Fibroblast of lung (primary cell): ENCODE measurements at places on chromosomes 7 and 10. TPM values are rescaled to one million over a fixed set of nuclear protein-coding genes. Genes with fewer than 3 reads are reported as not detected.
A peak's percentile ranks its signal among the peaks of the same experiment; 100 is the strongest.

- DNase-seq, result no peak
Observed at GRCh38 chr7:109713366-109713765, 1143.7 kb downstream of the DNAJB9 start.

DNA sequence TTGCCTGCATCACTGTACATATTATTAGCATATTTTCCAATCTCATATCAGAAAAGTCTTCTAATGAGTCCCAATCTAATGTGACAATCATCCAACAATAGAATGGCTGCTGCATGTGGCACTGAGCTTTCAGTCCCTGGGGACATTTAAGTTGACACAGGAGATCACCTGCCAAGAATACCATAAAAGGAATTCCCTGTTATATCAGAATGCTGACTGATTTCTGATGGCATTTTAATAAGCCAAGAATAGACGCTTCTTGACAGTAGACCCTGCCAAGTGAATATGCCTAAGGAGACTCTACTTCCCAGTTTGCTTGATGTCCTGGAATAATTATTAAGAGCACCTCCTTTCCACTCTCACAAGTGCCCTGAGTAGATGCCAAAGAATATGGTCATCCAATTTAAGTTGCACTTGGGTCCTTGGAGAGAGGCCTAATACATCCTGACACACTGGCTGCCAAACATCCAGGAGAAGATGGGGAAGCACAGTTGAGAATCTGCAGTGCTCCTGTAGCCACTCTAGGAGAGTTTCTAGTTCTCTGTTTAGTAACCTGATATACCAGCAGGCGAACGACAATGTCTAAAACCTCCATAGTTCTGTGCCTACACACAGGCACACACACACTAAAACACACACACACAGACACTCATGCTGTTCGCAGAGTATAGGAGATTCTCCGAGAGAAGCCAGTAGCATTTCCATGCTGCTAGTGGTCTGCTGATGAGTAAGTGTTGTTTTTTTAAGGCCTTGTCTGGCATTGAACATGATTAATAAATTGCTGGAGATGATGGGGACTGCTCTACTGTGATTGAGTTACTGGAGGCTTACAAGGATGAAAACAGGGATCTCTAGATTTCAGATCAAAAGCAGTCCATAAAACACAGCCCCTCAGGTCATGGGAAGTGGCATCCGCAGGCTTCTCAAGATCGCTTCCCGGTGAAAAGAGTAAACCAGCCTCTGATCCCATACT is 369.6 kb downstream of the KCNMA1 start:
- DNase-seq, result no peak

DNA sequence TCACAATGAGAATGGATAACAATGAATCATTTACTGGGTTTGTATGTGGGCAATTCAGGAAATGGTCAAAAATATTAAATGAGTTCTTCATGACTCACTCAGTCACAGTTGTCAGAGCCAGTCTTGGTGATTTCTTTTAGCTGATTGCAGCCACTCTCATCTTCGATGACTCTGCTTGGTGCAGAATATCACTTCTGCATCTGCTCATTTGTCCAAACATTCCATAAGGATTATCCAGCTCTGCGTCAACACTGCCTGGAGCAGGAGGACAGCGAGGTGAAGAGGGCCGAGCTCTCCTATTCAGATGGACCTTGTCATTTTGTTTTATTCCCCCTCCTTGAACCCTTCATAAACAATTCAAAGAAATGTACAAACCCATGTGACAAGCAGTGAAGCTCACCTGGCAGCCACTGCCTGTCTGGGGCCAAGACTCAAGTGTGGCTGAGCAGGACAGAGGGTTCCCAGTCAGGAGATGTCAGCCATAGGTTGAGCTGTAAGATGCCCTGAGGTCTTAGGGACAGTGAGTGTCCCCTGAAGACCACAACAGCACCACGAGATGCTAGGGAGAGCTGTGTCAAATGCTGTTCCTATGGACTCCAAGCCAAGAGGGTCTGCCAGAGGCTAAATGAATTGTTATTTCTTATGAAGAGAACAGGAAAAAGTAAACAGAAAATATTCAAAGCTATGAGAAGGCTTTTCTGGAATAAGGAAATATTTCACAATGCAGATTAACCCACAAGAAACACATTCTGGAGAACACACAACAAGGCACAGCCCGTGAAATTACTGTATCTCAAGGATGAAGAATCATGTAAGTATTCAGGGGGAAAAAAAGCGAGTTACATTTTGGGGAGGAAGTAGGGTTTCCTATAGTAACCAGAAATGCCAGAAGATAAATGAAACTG is 33.1 kb upstream of the EGFR start:
- peak; percentile 59 for DNase-seq

GRCh38 chr7:124843336-124843735 is 77.7 kb upstream of the GPR37 start:
- DNase-seq, result no peak

GRCh38 chr10:72274730-72275350 is 1.1 kb downstream of the DDIT4 start:
- DNase-seq, result peak; percentile 82

GRCh38 chr10:48934672-48935501 is 4.8 kb downstream of the LRRC18 start:
- DNase-seq, result peak; percentile 6

- no peak for DNase-seq
Observed at GRCh38 chr10:94213980-94214379, 148.8 kb downstream of the NOC3L start.

DNA sequence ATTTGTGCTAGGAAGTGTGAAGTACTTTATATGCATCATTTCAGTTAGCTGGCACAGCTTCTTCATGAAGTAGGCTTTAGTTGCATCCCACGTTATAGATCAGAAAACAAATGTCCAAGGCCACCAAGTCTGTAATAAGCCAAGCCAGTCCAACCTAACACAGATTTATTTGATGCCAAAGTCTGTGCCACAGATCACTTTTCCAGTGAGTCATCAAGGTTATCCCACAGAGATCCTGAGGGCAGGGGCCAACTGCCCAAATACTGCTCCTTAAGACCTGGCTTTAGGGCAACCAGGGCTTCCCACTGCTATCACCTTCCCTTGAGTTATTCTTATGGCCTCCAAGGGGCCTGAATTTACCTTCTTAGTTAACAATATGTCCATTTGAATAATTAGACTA is 1340.4 kb downstream of the XPNPEP1 start:
- no peak for DNase-seq

- no peak for DNase-seq
Observed at GRCh38 chr10:83045731-83046130, 1093.6 kb upstream of the GHITM start.

DNA sequence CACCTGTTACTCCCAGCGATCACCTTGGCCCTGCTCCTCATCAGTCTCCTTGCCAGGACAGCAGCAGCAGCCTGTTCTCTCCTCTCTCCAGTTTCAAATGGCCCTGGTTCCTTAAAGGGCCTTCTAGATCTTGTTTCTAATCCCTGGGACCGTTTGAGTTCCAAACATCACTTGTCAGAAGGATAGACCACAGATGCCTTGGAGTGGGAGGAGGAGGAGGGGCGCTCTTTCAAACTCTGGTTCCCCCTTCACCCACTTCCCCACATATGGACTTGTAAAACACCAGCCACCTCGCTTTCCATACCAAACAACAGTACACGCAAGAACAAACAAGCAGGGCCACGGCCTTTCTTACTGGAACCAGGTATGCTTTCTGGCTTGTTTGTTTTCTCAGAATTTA is 104.8 kb downstream of the PLXNA4 start:
- no peak for DNase-seq

DNA sequence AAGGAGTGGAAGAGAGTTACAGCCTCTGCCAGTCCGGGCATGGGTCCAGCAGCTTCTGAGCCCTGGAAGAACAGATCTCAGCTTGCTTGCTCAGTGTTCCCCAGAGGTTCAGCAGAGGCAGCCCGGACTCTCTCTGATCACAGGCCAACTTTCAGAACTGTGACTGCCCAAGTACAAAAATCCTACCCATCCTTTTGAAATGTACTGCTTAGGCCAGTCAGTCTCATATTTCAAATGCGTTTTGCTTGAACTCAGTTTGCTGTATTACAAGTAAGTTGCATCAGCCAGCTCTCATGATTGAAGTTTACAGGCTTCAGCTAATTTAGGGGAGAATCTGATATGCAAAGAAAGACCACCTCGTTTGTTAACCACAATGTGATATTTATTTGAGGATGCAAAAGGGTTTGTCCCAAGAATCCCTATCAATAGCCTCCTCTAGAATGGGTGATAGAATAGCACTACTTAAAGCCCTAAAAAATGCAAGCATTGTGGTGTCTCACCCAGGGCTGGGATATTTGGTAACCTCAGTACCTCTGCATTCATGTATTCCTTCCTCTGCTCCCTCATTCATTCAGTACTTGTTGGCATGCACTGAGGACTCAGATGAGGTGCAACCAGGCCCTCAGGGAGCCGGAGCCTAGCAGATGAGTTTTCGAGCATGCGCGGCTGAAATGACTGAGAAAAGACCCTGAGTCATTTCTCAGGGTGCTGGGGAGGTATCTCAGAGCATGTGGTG is 7.0 kb downstream of the AIMP2 start:
- peak; percentile 76 for DNase-seq

GRCh38 chr7:130152493-130153210 is 52.6 kb downstream of the TMEM209 start:
- peak; percentile 61 for DNase-seq

VWA2 gene
- total RNA-seq, result under 0.01 and 0.17 TPM in 2 replicates

SLC39A12 gene
- total RNA-seq, result not detected in 2 replicates

GALNT17 gene
- total RNA-seq, result under 0.01 and 0.26 TPM in 2 replicates

THSD7A gene
- total RNA-seq, result under 0.01 and 0.83 TPM in 2 replicates
